Left ventricle myocardium superior (tissue), 1 donor: ENCODE measurements at places on chromosomes 2 and 18. TPM values are rescaled to one million over a fixed set of nuclear protein-coding genes. Genes with fewer than 3 reads are reported as not detected.

Gene TP53I3
- 13.3 TPM for total RNA-seq

Gene CRYGC
- not detected for total RNA-seq

- DNase-seq: no peak
Measured at GRCh38 chr2:154324601-154325000, 373.9 kb upstream of the KCNJ3 start.

Gene NT5C1B
- not detected for total RNA-seq

DNA sequence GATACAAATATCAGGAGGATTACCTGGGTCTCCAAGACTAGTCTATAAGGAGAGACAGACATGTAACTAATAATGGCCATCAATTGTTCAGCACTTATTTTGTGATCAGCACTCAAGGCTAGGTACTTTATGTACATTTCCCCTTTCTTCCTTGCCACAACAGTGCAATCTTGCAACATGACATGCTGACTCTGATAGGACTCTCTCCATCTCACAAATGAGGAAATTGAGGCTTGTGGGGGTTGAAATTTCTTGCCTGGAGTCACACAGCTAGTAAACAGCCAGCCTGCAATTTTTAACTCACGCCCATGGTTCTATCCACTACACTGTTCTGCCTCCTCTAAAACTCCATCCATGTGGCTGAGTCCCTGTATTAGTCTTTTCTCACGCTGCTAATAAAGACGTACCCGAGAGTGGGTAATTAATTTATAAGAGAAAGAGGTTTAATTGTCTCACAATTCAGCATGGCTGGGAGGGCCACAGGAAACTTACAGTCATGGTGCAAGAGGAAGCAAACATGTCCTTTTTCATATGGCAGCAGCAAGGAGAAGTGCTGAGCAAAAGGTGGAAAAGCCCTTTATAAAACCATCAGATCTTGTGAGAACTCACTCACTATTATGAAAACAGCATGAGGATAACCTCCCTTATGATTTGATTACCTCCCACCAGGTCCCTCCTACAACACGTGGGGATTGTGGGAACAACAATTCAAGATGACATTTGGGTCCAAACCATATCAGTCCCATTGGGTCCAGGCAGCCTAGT, 302.4 kb downstream of the PLCL1 start:
- no peak for DNase-seq

- DNase-seq: no peak
Measured at GRCh38 chr2:72134997-72135800, 12.5 kb downstream of the CYP26B1 start.

Gene ITGA4
- 1.5 TPM for total RNA-seq

DNA sequence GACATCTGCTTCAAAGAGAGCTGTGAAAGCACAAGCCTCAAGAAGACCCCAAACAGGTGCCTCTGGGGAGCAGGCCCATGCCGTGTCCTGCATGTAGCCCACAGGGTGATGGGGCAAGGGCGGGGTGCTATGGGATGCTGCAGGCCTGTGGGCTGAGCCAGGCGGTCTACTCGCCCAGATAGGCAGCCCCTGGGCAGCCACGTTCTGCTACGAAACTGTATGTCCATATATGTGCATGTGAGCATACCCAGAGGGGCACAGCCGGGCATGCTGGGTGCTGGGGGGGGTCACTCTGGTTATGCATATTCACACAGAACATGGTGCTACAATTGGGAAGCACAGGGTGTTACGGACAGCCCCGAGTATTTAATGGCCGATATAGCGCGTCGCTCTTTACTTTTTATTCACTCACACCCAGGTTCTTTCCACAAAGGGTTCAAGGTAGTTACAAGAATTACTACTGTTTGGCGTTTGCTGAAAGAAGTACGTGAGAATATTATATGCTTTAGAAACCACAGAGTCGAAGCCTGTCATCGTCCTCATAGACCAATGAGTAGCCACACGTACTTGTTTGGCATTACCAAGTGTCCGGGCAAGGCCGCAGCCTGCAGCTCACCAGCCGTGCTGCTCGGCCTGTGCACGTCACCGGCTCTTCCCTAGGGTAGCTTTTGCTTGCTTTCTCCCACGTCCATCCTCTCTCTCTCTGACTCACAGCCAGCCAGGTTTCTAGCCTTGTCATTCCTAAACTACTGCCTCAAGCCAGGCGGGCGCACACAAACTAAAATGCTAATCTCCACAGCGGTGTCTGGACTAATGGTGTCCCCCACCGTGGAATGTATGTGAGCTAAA, 14.4 kb downstream of the MTERF4 start:
- no peak for DNase-seq

Gene POTEJ
- total RNA-seq: not detected

- no peak for DNase-seq
Measured at GRCh38 chr2:62573137-62573731, 67.2 kb upstream of the TMEM17 start.

DNA sequence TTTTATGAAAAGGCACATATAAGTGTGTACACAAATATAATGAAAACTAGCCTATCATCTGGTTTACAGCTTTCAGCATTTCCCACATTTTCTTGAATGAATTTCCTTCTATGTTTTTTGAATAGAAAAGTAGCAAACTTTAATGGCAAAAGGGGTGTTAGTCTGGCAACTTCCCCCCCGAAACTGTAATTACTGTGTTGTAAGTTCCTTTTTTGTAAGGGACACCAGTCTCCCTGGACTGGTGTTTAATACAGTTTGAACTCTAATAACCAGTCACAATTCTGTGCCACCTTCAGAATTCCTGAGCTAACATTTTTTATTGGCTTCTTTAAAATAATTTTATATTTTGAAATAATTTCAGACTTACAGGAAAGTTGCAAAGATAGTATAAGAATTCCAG, 94.2 kb downstream of the ACSL3 start:
- no peak for DNase-seq

DNA sequence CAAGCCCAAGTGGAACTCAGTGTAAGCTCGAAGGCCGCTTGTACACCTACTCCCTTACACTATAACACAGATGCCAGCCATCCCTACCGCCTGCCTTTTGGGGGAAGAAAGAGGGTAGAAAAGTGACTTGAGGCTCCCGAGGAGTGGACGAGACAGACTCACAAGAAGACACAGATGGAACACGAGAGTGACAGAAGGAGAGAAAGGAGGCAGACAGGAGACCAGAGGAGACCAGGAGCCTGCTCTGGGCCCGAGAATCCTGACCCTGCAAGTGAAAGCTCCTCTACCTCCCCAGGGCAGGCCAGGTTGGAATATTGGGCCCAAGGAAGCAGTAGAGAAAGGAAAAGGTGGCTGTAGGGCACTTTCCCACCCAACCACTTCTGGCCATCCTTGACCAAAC, 23.4 kb upstream of the TNS1 start:
- DNase-seq: no peak

Gene IL1F10
- not detected for total RNA-seq

GRCh38 chr2:60957643-60958042, 59.9 kb upstream of the PEX13 start:
- DNase-seq: no peak

DNA sequence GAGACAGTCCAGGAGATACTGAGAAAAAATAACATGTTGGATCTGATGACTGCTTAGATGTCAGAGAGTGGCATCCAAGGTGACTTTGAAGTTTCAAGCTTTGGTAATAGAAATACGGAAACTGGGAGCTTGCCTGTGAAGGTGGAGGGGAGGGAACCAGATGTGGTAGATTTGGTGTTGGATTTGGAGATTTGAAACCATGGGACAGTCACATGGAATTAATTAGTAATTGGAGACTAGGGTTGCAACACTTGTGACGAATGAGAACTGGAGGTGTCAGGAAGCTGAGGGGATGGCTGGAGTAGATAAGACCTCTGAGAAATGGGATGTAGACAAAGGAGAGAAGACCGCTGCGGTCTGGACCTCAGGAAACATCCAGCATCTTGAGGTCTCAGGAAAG, 46.7 kb downstream of the RPL37A start:
- no peak for DNase-seq

DNA sequence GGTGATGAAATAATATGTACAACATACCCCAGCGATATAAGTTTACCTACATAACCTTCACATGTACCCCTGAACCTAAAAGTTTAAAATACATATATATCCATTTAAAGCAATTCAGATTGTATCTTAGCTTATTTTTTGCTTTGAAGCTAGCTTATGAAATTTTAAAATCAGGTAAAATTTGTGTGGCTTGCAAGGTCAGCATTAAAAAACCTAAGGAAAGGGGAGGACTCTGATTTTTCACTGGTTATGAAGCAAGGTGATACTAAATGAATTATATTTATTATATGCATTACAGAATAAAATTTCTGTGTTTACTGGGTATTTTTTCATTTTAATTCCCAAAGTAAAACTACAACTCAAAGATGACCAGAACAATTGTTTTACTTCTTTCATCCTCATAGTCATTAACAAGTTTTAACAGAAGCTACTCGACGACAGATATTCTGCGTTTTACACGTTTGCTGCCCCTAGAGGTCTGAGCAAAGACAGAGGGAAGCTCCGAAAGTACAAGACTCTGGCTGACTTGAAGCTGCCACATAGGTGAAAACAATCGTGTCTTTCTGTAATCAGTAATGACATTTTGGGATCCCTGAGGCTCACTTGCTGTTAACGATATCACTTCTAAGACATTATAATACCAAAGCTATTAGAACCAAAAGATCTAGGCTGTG, 17.1 kb downstream of the PKP4 start:
- DNase-seq: no peak

DNA sequence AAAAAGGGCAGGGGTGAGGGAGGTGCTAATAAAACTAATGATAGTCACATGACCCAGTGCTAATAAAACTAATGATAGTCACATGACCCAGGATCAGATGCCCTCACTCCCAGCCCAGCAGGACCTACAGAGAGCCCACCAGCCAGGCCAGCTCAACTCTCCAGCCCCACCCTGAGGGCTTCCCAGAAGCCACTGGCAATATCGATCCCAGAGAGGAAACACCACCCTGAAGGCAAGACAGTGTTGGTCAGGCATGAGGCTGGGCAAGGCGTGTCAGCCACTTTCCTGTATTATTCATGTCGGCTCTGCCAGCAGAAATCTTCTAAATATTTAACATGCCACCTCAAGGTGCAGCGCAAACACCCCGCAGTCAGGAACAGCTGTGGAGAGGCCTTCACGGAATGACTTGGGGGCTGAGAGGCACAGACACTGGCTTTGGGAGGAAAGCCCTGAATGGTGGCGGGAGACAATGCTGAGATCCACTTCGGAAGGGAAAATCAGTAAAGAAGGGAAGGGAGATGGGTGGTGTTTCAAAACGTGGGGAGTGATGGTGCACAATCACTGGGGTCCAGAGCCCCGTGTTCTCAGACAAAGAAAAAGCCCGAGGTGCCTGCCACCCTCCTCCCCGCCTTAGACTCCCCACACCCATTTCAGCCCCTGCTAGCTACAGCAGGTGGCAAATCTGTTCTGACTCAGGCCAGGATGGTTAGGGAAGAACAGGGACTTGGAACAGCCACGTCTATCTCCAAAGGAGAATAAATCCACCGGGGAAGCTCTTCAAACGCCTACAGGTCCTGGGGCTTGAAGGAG, 1.4 kb downstream of the REEP1 start:
- DNase-seq: no peak

- no peak for DNase-seq
Measured at GRCh38 chr2:204289066-204289465, 256.2 kb upstream of the PARD3B start.

DNA sequence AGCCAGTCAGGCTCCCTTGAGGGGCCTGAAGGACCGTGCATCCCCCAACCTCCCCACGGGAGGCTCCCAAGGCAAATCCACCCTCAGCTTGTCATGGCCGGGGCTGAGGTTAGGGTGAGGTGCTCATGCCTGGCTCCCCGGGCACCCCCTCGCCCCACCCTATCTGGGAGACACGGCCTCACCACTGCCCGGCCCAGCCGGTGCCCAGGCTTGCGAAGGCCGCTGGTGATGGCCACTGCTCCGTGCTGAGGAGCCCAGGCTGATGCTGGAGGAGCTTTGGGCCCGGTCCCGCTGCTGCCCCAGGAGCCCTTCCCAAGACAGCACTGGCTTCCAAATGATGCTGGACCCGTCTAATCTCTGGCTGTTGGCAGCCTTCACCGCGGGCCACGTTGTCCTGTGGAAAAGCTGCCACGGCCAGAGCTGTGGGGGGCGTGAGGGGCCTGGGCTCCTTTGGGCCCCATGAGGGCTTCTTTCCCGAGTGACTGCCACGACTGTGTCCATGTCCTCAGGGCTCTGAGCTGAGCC, 135.7 kb upstream of the CTDP1 start:
- no peak for DNase-seq

DNA sequence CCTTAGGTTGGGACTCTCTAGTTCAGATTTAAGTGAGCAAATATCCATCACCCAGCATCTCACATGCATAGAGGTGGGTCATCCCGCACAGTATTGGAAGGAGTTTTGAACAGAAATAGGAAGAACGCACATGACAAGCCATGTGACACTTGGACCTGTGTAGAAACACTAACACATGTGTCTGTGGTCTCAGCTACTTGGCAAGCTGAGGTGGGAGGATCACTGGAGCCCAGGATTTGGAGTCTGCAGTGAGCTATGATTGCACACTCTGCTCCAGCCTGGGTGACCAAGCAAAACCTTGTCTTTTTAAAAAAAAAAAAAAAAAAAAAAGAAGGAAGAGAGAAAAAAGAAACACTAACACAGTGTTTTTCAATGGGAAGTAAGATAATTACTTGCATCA, 5.4 kb upstream of the MTCL1 start:
- DNase-seq: no peak

- no peak for DNase-seq
Measured at GRCh38 chr18:37487400-37487867, 78.2 kb downstream of the CELF4 start.

DNA sequence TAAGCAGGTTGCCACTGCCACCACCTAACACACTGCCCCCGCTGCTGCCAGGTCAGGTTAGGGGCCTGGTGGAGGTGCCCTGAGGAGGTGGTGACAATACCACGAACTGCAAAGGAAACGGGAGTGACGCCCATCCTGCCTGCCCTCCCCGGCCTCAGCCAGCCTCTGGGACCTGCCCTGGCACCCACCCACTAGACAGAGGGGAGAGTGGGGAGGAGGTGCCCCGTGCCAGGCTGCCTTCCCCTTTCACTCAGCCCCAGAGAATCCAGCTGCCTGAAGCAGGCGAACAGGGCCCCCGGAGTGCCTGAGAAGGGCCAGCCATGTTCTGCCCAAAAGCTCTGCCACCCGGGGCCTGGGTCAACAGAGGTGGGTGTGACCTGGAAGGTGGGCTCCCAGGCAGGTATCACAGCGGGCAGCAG, 44.5 kb upstream of the FOSL2 start:
- DNase-seq: no peak

DNA sequence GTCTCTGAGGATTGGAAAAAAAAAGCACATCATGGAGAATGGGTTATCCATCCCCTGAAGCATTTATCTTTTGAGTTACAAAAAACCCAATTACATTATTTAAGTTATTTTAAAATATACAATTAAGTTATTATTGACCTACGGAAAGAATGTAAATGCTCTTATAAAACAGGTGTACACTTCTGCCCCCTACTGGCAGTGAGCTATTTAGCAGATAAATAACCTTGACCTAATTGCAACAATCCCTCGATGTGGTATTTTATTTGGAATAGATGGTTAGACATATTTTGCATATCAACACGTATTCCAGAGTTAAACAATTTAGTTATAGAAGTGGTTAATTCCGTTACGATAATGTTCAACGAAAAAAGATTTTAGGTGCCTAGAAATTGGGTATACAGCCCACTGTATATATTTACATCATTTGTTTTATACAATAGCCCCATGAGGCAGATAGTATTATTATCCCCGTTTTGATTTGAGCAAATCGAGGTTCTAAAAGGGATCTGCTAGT, 9.1 kb upstream of the DAW1 start:
- DNase-seq: no peak
